ENCODE measurements at places on chromosomes 16 and 17.

DNA sequence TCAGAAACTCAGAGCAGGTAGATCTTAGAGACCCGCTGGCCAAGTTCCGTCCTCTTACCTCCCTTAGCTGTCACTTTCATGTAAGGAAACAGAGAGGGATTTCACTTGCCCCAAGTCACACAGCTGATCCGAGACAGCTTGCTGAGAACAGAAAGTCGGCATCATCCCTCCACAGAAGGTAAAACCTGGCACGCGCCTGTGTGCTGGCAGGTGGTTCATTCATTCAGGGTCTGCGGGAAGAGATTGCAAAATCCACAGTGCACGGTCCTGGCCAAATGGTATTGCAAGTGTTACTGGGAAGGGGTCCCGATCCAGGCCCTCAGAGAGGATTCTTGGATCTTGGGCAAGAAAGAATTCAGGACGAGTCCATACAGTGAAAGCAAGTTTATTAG is 139.4 kb upstream of the RPH3AL start:
- no peak for DNase-seq

- DNase-seq, result no peak
These were observed 42.6 kb downstream of the RAB11FIP4 start for GRCh38 chr17:31433811-31434726.

DNA sequence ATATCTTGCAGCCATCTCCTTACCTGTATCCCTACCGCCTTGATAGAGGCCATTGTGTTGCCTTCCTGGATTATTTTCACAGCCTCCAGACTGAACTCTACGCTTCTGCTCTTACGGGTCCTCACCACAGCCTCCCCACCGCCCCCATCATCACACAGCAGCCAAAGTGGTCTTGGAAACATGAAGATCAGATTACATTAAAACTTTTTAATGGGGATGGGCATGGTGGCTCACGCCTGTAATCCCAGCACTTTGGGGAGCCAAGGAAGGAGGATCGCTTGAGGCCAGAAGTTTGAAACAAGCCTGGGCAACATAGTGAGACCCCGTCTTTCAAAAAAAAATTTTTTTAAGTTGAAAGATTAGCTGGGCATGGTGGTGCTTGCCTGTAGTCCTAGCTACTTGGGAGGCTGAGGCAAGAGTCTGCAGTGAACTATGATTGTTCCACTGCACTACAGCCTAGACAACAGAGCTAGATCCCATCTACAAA is 150.5 kb downstream of the NPIPB5 start:
- no peak for DNase-seq

GRCh38 chr17:59815965-59816364 is 76.8 kb downstream of the TUBD1 start:
- DNase-seq, result no peak

GRCh38 chr17:36736201-36737156 is 135.1 kb downstream of the MRM1 start:
- no peak for DNase-seq

DNA sequence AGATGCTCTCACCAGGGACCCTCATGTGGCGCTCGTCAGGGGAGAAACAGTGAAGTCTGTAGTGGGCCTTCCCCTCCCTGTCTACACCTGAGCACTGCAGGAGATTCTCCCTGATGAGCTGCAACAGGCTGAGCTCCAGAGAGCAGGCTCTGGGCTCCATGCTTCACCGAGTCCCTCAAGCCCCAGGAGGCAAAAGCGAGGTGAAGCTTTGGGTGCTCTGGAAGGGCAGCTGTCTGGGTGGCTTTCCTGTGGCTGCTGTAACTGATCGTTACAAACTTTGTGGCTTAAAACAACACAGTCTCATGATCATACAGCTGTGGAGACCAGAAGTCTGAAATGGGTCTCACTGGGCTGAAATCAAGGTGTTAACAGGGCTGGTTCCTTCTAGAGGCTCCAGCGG is 12.1 kb upstream of the CD300LD start:
- no peak for DNase-seq

- no peak for DNase-seq
These were observed 20.5 kb downstream of the CNGB1 start for GRCh38 chr16:57950382-57950781.

DNA sequence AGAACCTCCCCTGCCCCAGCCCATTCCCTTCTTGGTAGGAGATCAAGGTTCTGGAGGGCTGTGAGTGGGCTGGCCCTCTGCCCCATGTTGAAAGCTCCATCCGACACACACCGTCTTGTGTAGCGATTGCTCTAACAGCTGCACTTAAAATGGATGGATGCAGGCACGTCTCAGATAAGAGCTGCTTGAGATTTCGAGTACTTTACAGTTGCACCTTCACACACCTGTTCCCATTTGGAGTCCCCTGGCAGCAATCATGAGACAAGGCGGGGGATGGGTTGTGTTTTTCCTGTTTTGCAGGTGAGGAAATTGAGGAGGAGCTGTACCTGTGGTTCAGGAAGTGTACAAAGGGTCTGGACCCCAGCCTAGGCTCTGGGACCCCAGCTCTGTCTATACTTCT is 25.6 kb upstream of the TAC4 start:
- DNase-seq, result no peak

- no peak for DNase-seq
These were observed 580.4 kb upstream of the HSBP1 start for GRCh38 chr16:83227336-83227735.

GRCh38 chr17:52136166-52136565 is 22.3 kb downstream of the CA10 start:
- DNase-seq, result no peak

GRCh38 chr17:4987767-4988567 is 492 bp upstream of the CAMTA2 start:
- DNase-seq, result no peak

DNA sequence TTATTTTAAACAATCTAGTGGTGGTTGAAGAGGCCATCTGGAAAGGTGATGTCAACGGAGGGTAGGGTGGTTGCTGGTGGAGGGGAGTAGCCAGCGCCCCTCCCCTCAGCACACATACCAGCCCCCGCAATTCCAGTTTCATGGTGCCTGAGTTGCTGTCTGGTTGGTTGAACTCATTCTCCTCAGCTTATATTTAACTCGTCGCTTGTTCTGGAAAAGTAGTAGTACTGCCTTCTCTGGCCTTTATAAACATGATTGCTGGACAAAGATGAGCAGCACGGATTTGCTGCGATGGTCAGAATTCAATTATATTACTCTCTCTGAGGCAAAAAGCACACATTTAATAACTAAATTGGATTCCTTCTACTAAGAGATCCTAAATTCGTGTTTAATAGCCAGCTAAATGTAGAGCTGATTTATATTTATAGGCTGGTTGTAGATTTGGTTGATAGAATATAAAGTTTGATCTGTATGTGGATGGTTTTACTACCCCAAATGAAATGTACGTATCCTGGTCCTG is 238.0 kb upstream of the TBX2 start:
- no peak for DNase-seq

- no peak for DNase-seq
These were observed 206.5 kb upstream of the CDH5 start for GRCh38 chr16:66159987-66160386.

GRCh38 chr16:30992276-30992780 is 7.3 kb downstream of the HSD3B7 start:
- DNase-seq, result no peak

GRCh38 chr17:37802712-37803416 is 58.0 kb upstream of the HNF1B start:
- DNase-seq, result no peak

DNA sequence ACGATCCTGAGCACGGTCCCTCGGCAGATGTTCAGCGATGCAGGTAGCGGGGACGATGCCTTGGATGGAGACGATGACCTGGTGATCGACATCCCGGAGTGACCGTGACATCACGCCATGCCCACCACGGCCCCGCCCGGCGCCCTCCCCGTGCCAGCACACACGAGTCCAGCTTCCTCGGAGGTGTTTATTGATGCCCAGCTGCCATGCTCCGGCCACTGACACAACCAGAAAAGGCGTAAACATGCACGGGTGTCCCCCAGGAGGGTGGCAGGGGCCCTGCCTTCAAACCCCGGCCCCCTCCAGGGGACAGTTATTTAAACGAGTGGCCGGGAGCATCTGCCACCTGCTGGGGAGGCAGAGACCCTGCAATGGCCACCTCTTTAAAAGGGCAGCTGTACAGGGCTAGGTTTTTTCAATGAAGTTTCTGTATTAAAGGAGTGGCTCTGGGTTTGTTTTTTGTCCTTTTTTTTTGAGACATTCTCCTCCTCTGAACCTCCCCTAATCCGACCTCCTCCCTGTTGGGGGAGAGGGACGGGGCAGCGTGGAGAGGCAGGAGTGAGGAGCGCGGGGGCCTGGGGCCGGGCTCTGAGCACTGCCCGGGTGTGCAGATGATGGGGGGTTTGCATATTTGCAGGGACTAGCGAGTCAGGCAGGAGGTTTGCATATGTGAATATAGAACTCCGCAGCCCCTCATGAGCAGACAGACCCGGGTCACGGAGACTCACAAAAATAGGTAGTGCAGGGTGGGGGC is 5.3 kb downstream of the DOC2A start:
- DNase-seq, result peak; percentile 31

- no peak for DNase-seq
These were observed 4.4 kb downstream of the G6PC3 start for GRCh38 chr17:44074911-44075285.

- no peak for DNase-seq
These were observed 319.4 kb downstream of the XYLT1 start for GRCh38 chr16:17151335-17151734.

- DNase-seq, result no peak
These were observed 9.6 kb downstream of the DLX3 start for GRCh38 chr17:49985310-49985990.

GRCh38 chr17:13806092-13806491 is 204.4 kb upstream of the HS3ST3A1 start:
- no peak for DNase-seq

DNA sequence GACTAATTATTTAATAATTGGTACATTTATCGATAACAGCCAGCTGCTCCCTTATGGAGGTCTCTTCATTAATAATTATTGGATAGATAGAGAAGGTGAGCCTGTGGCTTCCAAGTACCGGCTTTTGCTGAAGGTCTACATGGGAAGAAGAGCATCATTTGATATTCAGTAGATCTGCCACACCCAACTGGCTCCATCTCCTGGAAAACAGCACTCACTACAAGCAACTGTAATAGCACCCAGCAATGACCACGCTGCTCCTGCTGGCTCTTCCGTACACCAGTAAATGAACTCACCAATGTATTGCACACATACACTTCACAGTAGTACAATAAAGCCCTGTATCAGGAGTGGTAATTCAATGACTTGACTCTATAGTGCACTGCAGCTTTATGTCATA is 19.5 kb downstream of the MARVELD3 start:
- DNase-seq, result peak; percentile 87

GRCh38 chr16:363110-363765 is 7.1 kb downstream of the MRPL28 start:
- no peak for DNase-seq

DNA sequence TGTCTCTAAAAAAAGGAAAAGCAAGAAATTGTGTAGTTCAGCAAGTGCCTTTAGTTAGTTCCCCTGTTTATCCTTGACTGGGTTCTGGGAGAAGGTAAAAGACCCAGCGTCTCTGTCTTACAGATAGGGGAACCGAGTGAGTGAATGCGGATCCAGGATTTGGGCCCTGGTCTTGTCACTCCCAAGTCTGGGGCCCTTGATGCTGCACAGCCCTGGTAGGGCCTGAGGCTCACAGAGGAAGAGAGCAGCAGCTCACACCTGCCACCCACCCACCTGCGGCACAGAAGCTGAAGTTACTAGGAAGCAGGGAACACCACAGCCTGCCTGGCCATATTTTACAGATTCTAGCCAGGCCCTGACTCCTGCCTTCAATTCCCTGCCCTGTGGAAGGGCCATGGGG is 22.2 kb downstream of the LASP1 start:
- no peak for DNase-seq

- DNase-seq, result no peak
These were observed 7.1 kb upstream of the CYTH1 start for GRCh38 chr17:78789149-78789662.

- DNase-seq, result no peak
These were observed 44.8 kb upstream of the FBXO47 start for GRCh38 chr17:39011907-39012468.

GRCh38 chr17:32870969-32871368 is 6.0 kb downstream of the MYO1D start:
- no peak for DNase-seq

DNA sequence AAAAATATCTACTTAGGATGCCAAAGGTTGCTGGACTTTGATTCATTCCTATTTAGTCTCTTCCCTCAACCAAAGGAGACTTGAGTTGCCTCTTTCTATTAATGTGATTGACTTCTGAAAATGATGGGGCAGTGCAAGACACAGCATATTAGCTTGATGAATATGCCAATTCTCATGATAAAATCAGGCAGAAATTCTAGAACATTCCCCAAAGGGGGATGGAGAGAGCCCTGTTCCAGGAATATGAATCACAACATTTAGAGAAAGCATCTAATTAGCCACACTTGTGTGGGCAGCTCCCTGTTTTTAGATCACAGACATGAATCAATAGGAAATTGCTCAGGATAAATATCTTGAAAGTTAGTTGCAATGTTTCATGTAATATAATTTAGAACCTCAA is 584.0 kb upstream of the CDH8 start:
- DNase-seq, result no peak

DNA sequence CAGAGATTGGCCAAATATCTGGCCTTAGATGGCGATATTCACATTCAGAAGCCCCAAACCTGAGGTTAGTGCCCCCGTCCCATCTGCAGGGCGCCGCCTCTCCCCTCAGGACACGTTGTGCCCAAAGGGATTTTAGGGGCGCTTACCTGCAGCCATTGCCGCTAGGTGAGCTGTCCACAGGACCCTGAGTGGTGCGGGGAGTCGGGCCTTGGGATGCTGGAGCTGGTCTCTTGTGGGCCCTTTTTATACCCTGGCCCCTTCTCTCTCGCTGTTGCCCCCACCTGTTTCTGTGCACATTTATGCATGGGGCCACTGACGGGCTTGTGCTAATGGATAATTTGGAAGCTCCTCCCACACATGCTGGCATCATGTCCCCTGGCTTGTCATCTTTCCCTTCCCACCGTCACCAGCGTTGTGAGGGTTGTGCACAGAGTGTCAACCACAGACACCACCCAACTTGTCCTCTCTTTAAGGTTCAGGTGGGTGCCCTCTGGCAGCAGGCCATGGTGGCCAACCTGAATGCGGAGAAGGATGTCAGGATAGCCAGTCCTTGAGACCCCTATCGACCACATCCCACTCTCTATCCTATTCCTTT is at the start of gene CSHL1:
TSS of gene CSHL1 (minus strand) at position 218 of the 595 bp plus-strand sequence. CDS start at position 156, 62 bp downstream.
- no peak for DNase-seq

DNA sequence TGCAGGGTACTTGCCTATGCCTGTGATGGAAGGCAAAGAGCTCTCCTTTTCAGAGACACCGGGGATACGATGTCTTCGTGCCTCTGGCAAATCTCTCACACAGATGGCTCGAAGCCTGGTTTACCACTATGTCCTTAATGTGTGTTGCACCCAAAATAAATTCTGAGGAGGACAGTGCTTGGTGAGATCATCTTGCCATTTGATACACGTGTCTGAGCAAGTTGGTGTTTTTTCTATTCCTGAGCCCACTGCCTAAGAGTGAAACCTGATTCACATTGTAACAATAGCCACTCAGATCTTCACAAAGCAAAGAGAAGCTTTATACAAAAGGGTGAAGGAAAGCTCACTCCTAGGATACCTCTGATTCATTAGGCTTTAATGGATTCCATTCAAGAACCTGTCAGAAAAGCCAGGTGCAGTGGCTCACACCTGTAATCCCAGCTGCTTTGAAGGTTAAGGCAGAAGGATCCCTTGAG is 33.1 kb upstream of the AKAP1 start:
- no peak for DNase-seq

Measured in Kasumi-1 (cell line).